ENCODE measurements at places on chromosomes 1 and 21.

- DNase-seq: peak; percentile 7
These were observed 75.6 kb upstream of the CNIH3 start for GRCh38 chr1:224540535-224540934.

DNA sequence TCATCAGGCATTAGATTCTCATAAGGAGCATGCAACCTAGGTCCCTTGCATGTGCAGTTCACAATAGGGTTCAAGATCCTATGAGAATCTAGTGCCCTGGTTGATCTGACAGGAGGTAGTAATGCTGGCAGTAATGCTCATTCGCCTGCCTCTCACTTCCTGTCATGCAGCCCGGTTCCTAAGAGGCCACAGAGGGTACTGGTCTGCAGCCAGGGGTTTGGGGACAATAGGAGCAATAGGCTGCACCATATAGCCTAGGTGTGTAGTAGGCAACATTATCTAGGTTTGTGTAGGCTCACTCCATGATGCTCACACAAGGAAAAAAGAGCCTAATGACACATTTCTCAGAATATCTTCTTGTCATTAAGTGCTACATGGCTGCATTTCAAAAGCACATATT is 25.8 kb downstream of the CFHR5 start:
- DNase-seq: no peak

GRCh38 chr1:202728951-202729350 is 18.7 kb upstream of the SYT2 start:
- no peak for DNase-seq

GRCh38 chr21:33908760-33909159 is 6.8 kb downstream of the ATP5PO start:
- DNase-seq: no peak

DNA sequence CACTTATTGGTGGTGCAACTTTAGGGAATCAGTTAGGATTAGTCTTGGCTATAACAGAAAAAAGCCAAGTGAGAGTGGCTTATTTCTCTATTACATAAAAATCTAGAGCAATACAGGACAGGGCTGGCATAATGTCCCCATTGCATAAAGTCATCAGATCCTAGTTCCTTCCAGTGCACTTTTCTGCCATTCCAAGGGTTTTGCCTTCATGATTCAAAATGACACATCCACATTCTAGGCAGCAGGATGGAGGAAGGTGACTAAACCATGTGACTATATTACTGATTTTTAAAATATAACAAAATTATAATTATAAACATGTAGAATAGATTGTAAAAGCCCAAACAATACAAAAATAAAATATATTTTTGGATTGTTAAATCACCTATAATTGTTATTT is 18.8 kb downstream of the JUN start:
- no peak for DNase-seq

GRCh38 chr1:81867235-81867634 is 66.5 kb downstream of the ADGRL2 start:
- DNase-seq: no peak

- peak; percentile 16 for DNase-seq
These were observed 32.2 kb downstream of the BATF3 start for GRCh38 chr1:212667223-212668139.

Data from NCI-H1092 (cell line).